Lung microvascular endothelial cell (primary cell): ENCODE measurements at places on chromosomes 13 and 19. TPM values are rescaled to one million over a fixed set of nuclear protein-coding genes. Genes with fewer than 3 reads are reported as not detected.

GRCh38 chr19:2726160-2726855, 5.1 kb upstream of the DIRAS1 start:
- no peak for DNase-seq

The SERPINE3 gene
- not detected in 2 replicates for total RNA-seq

GRCh38 chr19:28574212-28574611, 638.7 kb downstream of the UQCRFS1 start:
- DNase-seq = no peak

The MICU2 gene
- total RNA-seq = 25.1 and 29.8 TPM in 2 replicates

The MRPL54 gene
- total RNA-seq = 61.1 and 61.2 TPM in 2 replicates

The FAM216B gene
- not detected in 2 replicates for total RNA-seq

- no peak for DNase-seq
Observed at GRCh38 chr13:103625194-103625593, 559.0 kb upstream of the SLC10A2 start.

The ABHD8 gene
- total RNA-seq = 5.2 and 5.6 TPM in 2 replicates

GRCh38 chr19:40598918-40599307, 2.3 kb upstream of the LTBP4 start:
- no peak for DNase-seq

GRCh38 chr19:52786078-52786463, 520 bp downstream of the ZNF600 start:
- peak; percentile 2 for DNase-seq

GRCh38 chr19:38062959-38063761, 156.2 kb downstream of the SIPA1L3 start:
- DNase-seq = peak; percentile 46

The SIGLEC12 gene
- total RNA-seq = not detected in 2 replicates

DNA sequence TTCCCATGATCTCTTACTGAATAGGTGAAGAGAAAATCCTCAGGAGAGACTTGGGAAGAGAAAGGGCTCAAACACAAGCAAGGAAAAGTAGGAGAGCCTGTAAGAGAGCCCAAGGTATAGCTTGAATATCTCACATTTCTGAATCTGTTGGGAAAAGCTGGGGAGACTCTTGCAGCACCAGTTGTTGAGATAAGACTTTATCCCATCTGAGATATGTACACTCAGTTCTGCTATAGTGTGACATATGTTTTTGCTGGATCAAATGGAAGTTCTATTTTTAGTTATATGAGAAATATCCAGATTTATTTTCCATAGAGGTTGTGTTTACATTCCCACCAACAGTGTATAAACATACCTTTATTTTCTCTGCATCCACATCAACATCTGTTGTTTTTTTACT, 246.1 kb downstream of the NDFIP2 start:
- DNase-seq = no peak

DNA sequence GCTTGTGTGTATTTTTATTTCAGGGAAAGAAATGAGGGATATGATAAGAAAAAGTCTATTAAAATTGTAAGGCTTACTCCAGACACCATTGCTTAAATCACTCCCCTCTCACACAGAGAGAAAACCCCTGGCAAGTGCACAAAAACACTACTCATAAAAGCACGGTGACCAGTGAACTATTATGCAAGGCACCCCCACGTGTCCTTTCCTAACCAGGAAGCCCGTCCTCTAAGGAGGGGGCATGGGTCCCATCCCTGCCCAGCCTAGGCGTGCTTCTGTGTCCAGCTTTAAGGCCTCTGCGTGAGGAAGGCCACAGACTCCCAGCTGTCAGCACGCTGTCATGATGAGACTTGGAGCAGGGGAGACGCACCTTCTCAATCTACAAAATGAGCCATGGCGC, 83.5 kb downstream of the SLC7A1 start:
- no peak for DNase-seq

GRCh38 chr13:23957981-23958380, 60.7 kb upstream of the C1QTNF9B start:
- DNase-seq = no peak

GRCh38 chr13:50842251-50842989, 1.1 kb downstream of the DLEU7 start:
- no peak for DNase-seq

GRCh38 chr19:11382898-11383705, 1.0 kb downstream of the EPOR start:
- peak; percentile 35 for DNase-seq

DNA sequence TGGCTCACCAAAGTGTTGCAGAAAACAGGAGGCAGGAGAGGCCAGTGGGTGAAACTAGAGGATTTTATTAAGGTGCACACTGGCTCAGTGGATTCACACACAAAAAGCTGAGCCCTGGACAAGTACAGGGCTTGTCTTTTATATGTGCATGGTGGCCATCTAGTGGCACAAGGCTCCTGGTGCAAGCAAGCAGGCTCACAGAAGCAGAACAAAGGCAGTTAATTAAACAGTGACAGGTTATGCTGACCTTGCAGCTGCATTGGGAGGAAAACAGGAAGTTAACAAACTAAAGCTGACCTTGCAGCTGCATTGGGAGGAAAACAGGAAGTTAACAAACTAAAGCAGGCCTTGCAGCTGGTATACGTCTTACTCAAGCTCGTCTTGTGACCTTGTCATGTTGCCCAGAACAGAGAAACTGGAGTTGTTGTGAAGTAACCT, 65.3 kb upstream of the ZNF681 start:
- no peak for DNase-seq

The IGFL1 gene
- not detected in 2 replicates for total RNA-seq

DNA sequence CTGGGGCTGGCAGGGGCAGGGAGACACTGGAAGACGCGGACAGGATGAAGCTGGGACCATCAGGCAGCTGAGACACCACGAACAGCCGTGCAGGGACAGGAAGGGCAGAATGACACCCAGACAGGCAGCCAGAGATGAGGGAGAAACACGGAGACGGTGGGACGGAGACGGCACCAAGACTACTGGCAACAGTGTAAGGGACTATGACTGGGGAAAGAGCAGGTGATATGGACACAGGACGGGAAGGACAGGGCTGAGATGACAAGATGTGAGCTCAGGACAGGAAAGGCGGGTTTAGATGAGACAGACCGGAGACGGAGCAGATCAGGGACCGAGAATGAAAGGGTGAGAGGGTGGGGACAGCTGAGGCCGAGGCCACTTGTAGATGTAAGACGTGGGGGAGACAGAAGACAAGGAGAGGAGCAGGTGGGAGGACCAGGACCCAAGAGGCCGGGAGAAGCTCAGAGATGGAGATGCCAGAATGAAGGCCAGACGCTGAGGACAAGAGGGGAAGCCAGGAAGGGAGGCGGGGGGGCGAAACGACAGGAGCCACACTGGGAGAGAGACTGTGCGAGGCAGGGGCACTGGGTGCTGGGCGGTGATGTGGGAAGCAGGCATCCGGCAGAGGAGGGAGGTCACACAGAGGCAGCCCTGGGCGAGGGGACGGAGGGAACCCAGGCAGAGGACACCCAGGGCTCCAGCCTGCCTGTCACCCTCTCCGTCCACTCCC, 17.5 kb upstream of the EHD2 start:
- DNase-seq = no peak

The FSD1 gene
- total RNA-seq = 2.2 and 10.2 TPM in 2 replicates

The MEDAG gene
- 27.2 and 170 TPM in 2 replicates for total RNA-seq

GRCh38 chr13:33496336-33496735, 210.8 kb upstream of the STARD13 start:
- no peak for DNase-seq

GRCh38 chr19:15517778-15518177, 9.5 kb downstream of the CYP4F22 start:
- DNase-seq = no peak

GRCh38 chr19:19578252-19578651, 40.2 kb downstream of the CILP2 start:
- no peak for DNase-seq
